CD4-positive, CD25-positive, alpha-beta regulatory T cell (primary cell): ENCODE measurements at places on chromosomes 4 and X. TPM values are rescaled to one million over a fixed set of nuclear protein-coding genes. Genes with fewer than 3 reads are reported as not detected.

Gene TKTL1
- total RNA-seq, result 8.1 TPM

DNA sequence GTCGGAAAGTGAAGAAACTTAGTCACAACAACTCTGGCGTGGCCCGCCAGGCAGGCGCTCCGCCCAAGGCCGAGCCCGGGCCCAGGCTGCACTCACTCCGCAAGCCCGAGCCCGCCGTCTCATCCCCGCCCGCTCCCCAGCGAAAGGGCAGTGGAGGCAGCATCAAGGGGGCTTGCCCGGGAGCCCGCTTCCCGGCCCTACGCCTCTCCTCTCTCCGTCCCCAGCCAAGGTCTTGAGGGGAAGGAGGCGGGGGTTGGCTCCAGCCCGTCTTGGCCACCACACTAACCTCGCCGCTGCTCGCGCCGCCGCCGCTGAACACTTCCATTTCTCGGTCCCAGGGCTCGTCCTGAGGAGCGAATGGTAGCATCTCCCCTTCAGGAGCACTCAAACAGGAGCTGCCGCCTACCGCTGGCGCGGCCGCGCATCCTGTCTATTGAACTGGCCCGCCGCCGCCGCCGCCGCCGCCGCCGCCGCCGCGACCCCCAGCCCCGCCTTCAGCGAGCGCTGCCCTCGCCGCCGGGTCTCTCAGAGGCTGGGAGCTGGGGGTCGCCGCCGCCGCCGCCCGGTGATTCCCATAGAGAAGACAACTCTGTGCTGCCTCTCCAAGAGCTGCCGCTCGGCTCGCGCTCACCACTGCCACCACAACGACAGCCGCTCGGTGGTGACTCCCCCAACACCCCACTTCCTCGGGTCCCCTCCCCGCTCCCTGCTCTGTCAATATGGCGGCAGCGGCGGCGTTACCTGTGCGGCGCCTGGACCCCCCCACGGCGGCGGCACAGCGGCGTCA is at the start of gene RPS6KA6:
Gene RPS6KA6, minus strand, starts transcription at position 667 of the 787 bp plus-strand sequence. Its CDS starts 300 bp downstream, at position 367.
- no peaks in the 10 kb centered on the region for H3K4me1 ChIP-seq
- no peak within 1 kb of the TSS for H3K4me3 ChIP-seq
- H3K27ac ChIP-seq, result no peak within 1 kb of the TSS
- H3K36me3 ChIP-seq, result no peaks in the 10 kb centered on the region

- peaks cover 5% of the 10 kb centered on the region for H3K36me3 ChIP-seq
- peak; percentile 62 for DNase-seq
- peaks cover 11% of the 10 kb centered on the region for H3K4me1 ChIP-seq
- H3K4me3 ChIP-seq, result peak overlapping the region; percentile 47
Measured at GRCh38 chr4:40124690-40125089, 68.0 kb downstream of the N4BP2 start.

- no peaks in the 10 kb centered on the region for H3K27me3 ChIP-seq
- no peak for DNase-seq
- no peaks in the 10 kb centered on the region for H3K36me3 ChIP-seq
- no peak overlapping the region for H3K4me3 ChIP-seq
Measured at GRCh38 chr4:7324651-7325121, 110.0 kb downstream of the PSAPL1 start.

- peaks cover 4% of the 10 kb centered on the region for H3K27me3 ChIP-seq
- H3K4me1 ChIP-seq, result no peaks in the 10 kb centered on the region
- no peak overlapping the region for H3K4me3 ChIP-seq
- no peaks in the 10 kb centered on the region for H3K36me3 ChIP-seq
- H3K27ac ChIP-seq, result no peak overlapping the region
Measured at GRCh38 chr4:184248216-184248615, 30.5 kb upstream of the ENPP6 start.

- no peak overlapping the region for H3K27ac ChIP-seq
- no peak for DNase-seq
- no peaks in the 10 kb centered on the region for H3K4me1 ChIP-seq
- no peak overlapping the region for H3K4me3 ChIP-seq
- no peaks in the 10 kb centered on the region for H3K36me3 ChIP-seq
Measured at GRCh38 chrX:21756785-21757529, 959 bp downstream of the SMPX start.

Gene UNC5C
- not detected for total RNA-seq

- H3K4me3 ChIP-seq, result no peak overlapping the region
- no peaks in the 10 kb centered on the region for H3K27me3 ChIP-seq
- no peaks in the 10 kb centered on the region for H3K4me1 ChIP-seq
- no peaks in the 10 kb centered on the region for H3K36me3 ChIP-seq
- no peak for DNase-seq
Measured at GRCh38 chrX:10054396-10054795, 87.2 kb downstream of the CLDN34 start.

DNA sequence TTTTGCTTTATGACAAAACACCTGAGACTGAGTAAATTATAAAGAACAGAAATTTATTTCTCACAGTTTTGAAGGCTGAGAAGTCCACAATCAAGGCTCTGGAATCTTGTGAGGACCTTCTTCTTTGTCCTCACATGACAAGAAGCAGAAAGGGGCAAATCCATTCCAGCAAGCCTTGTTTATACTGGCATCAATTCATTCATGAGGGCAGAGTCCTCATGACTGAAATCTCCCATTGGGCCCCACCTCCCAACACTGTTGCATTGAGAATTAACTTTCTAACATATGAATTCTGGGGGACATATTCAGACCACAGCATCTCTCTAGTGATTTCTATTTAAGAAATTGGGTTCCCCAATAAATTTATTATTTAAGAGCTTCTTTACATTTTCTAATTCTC is 395.4 kb downstream of the AR start:
- H3K27me3 ChIP-seq, result no peaks in the 10 kb centered on the region
- no peak overlapping the region for H3K4me3 ChIP-seq
- no peaks in the 10 kb centered on the region for H3K36me3 ChIP-seq
- no peaks in the 10 kb centered on the region for H3K4me1 ChIP-seq

GRCh38 chrX:18441780-18442367 is 16.5 kb downstream of the CDKL5 start:
- H3K4me3 ChIP-seq, result no peak overlapping the region
- no peaks in the 10 kb centered on the region for H3K36me3 ChIP-seq
- no peak overlapping the region for H3K27ac ChIP-seq
- no peak for DNase-seq
- no peaks in the 10 kb centered on the region for H3K27me3 ChIP-seq

DNA sequence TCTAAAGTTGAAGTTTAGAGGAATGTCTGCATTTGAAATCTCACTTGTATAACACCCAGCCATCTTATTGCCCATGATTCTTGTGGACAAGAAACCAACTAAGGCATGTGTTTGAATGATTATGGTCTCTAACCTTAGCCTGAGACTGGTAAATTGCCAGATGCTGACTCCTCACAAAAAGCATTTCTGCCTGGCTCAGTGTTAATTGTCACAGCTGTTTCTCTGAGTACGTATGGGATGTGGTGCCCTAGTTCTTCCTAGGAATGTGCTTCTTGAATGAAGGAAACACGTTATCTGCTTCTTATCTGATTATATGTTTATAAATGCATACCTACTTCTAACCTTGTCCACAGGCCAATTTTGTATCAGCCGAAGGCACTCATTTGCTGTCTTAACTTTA is 63.1 kb upstream of the NDP start:
- no peaks in the 10 kb centered on the region for H3K4me1 ChIP-seq
- H3K27ac ChIP-seq, result no peak overlapping the region
- no peak overlapping the region for H3K4me3 ChIP-seq
- H3K27me3 ChIP-seq, result no peaks in the 10 kb centered on the region
- no peaks in the 10 kb centered on the region for H3K36me3 ChIP-seq
- no peak for DNase-seq

Gene ABCG2
- 0.54 TPM for total RNA-seq

Gene IRS4
- total RNA-seq, result not detected

- no peak overlapping the region for H3K4me3 ChIP-seq
- H3K36me3 ChIP-seq, result no peaks in the 10 kb centered on the region
- no peak for DNase-seq
- H3K27ac ChIP-seq, result no peak overlapping the region
- H3K27me3 ChIP-seq, result no peaks in the 10 kb centered on the region
- no peaks in the 10 kb centered on the region for H3K4me1 ChIP-seq
Measured at GRCh38 chrX:68254738-68255645, 178.3 kb downstream of the OPHN1 start.

GRCh38 chrX:74446876-74447275 is 25.6 kb downstream of the SLC16A2 start:
- H3K36me3 ChIP-seq, result no peaks in the 10 kb centered on the region
- no peaks in the 10 kb centered on the region for H3K27me3 ChIP-seq
- DNase-seq, result no peak
- no peak overlapping the region for H3K4me3 ChIP-seq
- H3K4me1 ChIP-seq, result no peaks in the 10 kb centered on the region

DNA sequence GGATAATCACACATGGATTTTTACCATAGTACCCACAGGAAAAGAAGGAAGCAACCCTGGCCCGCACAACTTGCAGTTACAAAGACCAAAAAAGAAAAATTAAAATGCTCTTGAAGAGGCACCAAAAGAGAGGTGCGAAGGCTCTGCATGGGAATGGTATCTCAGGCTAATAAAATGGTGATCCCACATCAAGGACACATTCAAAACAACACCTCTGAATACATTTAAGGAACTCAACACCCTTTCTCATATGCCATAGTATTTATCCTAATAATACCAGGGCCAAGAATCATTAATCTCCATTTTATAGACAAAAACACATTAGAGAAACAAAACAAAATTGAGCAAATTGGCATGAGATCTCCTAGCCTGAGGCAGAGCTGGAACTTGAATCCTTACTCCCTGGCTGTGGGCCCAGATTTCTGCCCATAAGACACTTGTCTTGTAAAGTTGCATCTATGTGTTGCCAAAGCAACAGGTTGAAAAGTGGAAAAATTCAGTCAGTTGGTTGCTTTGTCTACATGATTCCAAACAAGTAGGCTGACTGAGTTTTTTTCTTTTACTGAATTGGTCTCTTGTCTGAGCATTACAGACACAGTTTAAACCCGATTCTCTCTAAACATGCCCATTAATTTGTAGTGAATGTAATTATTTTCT is 33.5 kb downstream of the GUCY2F start:
- no peak overlapping the region for H3K27ac ChIP-seq
- no peak overlapping the region for H3K4me3 ChIP-seq
- DNase-seq, result no peak
- no peaks in the 10 kb centered on the region for H3K36me3 ChIP-seq
- no peaks in the 10 kb centered on the region for H3K4me1 ChIP-seq

Gene CISD2
- 17.6 TPM for total RNA-seq

- no peaks in the 10 kb centered on the region for H3K4me1 ChIP-seq
- H3K27ac ChIP-seq, result no peak overlapping the region
- H3K4me3 ChIP-seq, result no peak overlapping the region
- H3K36me3 ChIP-seq, result no peaks in the 10 kb centered on the region
Measured at GRCh38 chr4:2606960-2607506, 70.6 kb downstream of the FAM193A start.
